ENCODE measurements at places on chromosomes 2 and 18. TPM values are rescaled to one million over a fixed set of nuclear protein-coding genes. Genes with fewer than 3 reads are reported as not detected.

- peak; percentile 88 for DNase-seq
Measured at GRCh38 chr2:241803387-241804325, 5.3 kb upstream of the NEU4 start.

- peak; percentile 52 for DNase-seq
Measured at GRCh38 chr18:79210002-79210910, 141.1 kb downstream of the ATP9B start.

- DNase-seq: peak; percentile 52
Measured at GRCh38 chr2:237877576-237878307, 18.3 kb downstream of the RAMP1 start.

- peak; percentile 23 for DNase-seq
Measured at GRCh38 chr2:80255918-80256781, 48.4 kb downstream of the LRRTM1 start.

DNA sequence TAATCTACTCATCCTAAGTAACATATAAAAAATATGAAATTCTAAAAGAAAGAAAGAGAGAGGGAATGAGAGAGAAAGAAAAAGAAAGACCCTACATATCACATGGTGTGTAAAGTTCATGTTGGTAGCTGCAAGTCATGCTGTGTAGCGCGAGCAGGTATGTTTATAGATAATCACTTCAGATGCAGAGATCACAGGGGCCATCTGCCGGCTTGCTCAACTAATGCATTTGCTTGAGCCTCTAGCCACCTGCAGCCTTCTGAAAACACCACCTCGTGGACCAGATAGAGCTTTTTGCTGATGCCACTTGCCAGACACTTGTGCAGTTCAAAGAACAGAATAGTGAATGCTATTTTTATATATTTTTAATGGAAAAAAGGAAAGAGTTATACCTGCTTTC, 37.6 kb downstream of the CDH7 start:
- no peak for DNase-seq

- no peak for DNase-seq
Measured at GRCh38 chr2:195337597-195337996, 319.4 kb upstream of the SLC39A10 start.

DNA sequence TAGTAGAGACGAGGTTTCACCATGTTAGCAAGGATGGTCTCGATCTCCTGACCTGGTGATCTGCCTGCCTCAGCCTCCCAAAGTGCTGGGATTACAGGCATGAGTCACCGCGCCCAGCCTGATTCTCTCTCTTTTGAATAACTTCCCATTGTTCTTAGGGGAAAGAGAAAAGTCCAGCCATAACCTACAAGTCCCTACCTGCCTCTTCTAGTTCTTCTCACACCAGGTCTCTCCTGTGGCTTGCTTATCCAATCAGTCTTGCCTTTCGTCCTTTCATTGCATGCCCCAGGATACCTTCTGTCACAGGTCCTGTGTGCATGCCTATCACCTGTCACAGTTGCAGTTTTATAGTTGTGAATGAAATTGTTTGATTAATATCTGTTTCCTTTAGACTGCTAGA, 148.1 kb downstream of the SLC4A3 start:
- no peak for DNase-seq

GRCh38 chr2:113755835-113756354, 547 bp downstream of the SLC35F5 start:
- no peak for DNase-seq

DNA sequence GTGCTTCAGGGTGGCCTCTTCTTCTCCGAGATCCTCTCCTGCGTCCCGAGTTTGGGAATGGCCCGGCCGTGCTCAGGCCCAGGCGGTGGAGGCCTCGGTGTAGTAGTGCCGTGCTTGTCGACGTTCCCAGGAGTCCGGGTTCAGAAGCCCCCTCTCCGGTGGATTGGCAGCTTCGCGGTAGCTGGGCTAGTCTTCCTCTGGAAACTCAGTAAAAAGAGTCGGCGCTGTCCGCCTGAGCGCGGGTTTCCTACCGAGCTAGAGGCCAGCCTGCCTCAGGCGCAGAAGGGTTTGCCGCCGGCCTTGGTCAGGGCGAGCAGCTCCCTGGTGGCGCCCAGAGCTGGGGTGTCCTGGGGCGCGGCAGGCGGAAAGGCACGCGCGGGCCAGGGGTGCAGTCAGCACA, 3.2 kb downstream of the RALBP1 start:
- DNase-seq: peak; percentile 77

The LRRC30 gene
- total RNA-seq: not detected

The LAMA3 gene
- 177 TPM for total RNA-seq

The PLEK gene
- 12.4 TPM for total RNA-seq

The FBXO48 gene
- total RNA-seq: 0.46 TPM

The SPATA3 gene
- not detected for total RNA-seq

The RRM2 gene
- total RNA-seq: 12.9 TPM

The PDCL3 gene
- 21.7 TPM for total RNA-seq

The NRP2 gene
- total RNA-seq: 68.8 TPM

The PRSS56 gene
- not detected for total RNA-seq
